Esophagus squamous epithelium (tissue), 5 donors: ENCODE measurements at places on chromosomes 7 and 10.

DNA sequence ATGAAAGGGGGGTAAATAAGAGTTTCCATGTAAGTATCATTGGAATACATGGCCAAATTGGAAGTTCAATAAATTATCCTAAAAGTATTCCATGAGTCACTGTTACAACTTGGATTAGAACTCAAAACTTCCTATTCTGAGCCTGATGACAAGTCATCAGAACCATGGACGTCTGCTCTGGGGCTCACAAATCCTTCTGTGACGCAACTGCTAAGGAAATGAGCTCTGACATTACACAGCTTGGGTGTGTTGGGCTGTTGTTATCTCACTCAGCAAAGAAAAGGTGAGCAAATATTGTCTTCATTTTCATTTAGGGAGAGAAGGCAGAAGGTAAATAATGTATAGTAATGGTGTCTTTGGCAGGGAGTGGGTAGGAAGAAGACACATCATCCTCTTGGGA, 214.8 kb upstream of the ADO start:
- DNase-seq: no peak

DNA sequence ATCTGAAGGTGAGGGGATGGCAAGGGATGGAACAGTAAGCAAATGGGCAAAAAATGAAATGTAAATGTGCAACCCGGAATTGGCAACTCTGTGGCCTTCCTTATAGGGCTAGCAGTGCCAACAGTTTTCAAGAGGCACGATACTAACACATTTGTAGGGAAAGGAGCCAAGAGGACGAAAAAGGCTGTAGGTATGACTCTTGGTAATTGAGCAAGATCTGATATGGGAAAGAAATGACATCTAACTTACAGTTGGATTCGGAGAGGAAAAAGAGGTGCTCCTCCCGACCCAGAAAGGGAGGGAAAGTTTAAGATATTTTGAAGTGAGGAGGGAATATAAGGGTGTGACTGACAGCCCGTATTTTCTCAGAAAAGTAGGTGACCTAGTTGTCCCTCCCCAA, 2.1 kb upstream of the CREM start:
- no peak for DNase-seq

- no peak for DNase-seq
These were observed 52.5 kb downstream of the PTPRN2 start for GRCh38 chr7:158535079-158535478.

DNA sequence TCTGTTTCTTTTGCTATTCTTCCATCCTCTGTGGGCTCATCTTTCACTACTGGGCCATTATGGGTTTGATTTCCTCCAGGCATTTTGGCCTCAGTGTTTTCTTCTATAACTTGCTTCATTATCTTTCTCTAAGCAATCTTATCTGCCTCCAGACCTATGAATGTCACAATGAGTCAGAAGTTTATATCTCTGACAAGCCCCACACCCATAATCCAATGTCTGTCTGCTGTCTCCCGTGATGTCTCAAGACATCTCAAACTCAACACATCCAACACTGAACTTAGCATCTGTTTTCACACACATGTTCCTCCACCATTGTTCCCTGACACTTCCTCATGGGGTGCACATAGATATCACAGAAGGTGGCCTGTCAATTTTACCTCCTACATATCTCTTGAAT, 46.7 kb upstream of the RHOBTB1 start:
- DNase-seq: no peak

- DNase-seq: no peak
These were observed 1.4 kb upstream of the ASIC3 start for GRCh38 chr7:151046603-151047573.

DNA sequence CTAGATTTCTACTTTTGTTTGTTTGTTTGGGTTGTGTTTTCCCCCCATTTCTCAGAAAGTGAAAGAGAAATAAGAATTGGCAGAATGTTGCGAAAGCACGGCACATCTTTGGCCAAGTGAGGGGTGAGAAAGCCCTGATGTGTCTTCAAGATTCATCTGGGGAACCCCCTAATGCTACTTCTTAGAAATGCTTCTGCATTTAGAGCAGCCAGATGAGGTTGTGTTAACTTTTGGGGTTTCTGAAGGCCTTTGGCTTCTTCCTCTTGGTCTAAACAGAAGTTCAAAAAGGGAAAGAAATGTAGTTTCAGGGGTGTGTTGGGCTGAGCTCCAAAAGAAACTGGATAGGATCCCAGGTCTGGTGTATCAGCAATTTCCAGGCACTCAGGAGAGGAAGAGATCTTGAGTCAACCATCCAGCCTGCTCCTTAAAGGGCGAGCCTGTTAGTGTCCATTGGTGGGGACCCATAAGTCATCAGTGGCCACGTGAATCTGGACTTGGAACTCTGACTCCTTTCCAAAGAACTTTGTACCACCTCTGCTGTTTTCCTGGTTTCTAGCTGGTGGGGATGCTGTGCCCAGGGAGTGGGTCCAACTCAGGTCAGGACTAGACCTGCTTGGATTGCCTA, 6.5 kb downstream of the DUSP5 start:
- DNase-seq: no peak

DNA sequence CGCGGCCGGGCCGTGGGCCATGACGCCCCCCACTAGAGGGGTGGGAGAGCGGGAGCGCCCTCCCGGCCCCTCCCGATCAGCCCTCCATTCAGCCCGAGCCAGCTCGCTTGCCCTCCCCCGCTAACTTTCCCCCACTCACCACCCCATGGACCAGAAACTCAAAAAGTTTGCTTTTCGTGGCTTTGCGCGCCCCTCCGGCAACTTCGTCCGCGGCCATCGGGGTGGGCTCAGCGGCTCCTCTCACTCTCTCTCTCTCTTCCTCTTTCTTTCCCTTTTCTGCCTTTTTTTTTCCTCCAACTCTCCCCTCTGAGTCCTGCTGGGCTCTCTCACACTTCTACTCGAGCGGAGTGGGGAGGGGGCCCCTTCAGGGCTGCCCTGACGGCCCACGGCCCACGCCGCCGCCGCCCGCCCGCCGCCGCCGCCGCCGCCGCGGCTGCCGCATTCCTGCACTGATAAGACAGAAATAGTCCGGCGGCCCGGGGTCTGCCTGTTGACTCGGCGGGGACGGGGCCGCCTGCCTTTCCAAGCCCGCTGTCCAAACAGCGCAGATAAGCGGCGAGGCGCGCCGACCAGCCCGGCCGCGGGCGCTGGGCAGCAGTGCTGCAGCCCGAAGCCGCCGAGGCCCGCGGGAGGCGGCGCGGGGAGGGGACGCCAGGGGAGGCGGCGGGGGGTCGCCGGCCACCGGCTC, at the start of gene SMARCD3:
TSS of gene SMARCD3 (minus strand) at position 349 of the 688 bp plus-strand sequence. CDS start at position 217, 132 bp downstream.
- no peak for DNase-seq

GRCh38 chr10:69375307-69376151, 41.2 kb downstream of the TACR2 start:
- no peak for DNase-seq

DNA sequence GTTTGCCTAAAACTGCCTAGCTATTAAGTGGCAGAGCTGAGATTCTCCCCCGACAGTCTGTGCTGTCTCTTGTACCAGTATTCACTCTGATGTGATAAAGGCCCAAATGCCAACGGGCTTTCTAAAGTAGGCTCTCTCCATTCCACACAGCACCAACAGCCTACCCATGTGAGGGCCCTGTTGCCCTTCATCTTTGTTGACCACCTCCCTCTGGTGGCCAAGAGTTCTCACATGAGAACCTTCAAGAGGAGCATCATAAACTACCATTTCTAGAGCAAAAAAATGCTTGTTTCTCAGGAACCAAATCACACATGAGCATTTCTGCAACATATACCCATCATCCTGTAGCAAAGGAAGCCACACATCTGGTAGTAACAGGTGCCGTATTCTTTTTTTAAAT, 185.8 kb downstream of the GRM8 start:
- DNase-seq: no peak

- DNase-seq: no peak
These were observed 23.5 kb upstream of the GPR141 start for GRCh38 chr7:37659971-37660565.

DNA sequence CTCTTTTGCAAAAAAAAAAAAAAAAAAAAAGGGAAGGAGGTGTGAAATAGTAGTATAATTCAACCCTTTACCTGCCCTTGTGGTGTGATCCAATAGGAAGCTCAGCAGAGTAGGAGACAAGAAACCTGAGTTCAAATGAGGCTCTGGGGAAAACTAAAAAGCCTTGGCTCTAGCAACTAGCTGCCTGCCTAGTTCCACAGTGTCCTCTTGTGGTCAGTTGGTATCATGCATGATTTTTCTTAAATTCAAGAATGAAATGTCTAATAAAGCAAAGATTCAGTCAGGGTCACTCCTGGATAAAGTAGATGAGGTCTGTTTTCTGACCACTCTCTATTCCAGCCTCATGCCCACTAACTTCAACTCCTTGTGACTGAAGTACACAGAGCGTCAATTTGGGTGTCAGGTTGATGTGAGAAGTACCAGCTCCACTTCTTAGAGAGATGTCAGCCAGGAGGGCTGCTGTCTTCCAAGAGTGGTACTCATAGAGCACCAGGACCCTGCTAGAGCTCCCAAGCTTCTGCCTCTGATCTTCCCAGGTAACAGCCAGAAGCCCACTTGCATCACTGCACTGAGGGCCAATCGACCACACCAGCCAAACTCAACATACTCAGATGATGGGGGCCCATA, 10.5 kb downstream of the LSM5 start:
- DNase-seq: no peak

DNA sequence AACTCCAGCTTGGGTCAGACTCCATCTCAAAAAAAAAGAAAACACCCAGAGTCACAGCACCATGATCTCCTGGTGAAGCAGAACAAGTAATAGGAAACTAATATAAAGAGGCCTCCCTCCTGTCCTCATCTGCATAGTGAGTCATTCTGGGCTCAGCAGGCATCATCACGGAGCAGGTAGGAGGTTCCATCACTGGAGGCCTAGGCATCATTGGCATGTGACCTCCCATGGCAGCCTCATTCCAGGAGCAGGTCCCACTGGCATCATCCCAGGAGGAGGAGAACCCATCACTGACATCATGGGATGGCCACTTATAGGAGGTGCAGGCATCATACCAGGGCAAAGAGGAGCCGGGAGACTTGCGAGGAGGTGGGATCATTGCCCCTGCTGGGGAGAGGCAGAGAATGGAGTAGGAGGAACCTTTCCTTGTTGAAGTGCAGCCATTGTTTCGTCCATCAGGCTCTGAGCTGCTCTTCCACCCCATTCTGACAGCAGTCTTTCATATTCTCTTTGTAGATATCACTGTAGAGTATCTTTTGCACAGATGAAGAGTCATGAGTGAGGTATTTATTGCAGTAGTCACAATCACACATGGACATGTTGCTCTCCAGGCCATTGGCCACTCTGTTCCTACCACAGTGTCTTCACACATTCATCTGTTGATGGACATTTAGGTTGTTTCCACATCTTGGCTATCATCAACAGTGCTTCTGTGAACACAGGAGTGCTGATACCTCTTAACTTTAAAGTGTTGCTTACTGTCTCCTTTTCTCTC, 73.8 kb downstream of the OSBPL3 start:
- no peak for DNase-seq

GRCh38 chr7:47102331-47102841, 479.5 kb downstream of the TNS3 start:
- no peak for DNase-seq

- no peak for DNase-seq
These were observed 49.4 kb upstream of the MSRB2 start for GRCh38 chr10:23046027-23046426.

GRCh38 chr7:105413887-105414437, 25.2 kb upstream of the SRPK2 start:
- DNase-seq: no peak

DNA sequence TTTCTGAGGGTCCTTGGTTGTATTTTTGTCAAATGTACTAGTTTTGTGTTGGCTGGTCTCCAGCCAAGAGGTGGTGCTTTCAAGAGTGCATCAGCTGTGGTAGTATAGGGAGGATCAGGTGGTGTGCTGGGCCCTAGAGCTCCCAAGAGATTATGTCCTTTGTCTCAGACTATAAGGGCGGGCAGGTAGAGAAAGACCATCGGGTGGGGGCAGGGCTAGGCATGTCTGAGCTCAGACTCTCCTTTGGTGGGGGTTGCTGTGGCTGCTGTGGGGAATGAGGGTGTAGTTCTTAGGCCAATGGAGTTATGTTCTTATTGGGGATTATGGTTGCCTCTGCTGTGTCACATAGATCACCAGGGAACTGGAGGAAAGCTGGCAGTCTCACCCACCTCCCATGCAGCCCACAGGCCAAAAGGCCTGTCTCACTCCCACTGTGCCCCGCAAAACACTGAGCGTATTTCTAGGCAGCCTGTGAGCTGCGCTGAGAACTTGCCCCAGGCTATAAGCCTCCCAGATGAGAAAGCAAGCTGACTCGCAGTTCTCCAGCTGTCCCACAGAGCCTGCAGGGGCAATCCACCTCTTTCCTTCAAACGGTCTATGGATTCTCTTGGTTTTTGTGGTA, 1066.7 kb downstream of the GRM8 start:
- no peak for DNase-seq

DNA sequence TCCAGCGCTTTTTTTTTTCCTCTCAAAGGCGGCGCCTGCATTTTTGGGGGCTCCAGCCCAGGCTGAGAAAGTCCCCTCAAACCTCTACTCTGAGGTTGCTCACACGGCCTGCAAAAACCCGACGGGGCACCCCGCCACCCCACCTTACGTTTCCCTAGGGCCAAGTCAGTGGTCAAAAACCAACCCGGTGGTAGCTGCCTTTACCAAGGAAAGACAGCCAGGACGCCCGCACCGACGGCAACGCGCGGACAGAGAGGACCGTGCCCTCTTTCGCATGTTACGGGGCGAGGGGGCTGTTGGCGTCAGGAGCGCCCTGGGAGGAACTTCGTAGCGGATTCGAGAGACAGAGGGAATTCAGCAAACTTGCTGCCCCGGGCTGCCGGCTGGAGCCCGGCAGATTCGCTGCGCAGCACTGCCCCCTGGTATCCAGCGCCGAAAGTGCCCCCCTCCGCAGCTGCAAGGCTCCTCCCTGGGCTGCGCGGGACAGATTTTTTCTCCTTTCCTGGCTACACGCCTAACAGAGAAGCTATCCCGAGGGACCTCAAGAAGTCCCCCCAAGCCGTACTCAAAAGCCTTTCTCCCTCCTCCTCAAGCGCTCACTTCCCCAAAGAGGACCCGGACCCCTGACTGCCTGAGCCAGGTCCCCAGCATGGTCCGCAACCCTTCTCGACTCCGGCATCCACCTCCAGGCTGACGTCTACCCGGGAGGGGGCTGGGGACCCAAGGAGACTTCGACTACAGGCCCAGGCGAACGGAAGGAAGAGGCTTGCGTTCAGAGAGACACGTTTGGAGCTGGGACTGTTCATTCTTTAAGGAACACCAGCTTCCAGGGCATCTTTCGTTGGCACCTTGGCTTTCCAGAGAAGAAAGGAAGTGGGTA, 27.7 kb upstream of the VAX1 start:
- DNase-seq: no peak

DNA sequence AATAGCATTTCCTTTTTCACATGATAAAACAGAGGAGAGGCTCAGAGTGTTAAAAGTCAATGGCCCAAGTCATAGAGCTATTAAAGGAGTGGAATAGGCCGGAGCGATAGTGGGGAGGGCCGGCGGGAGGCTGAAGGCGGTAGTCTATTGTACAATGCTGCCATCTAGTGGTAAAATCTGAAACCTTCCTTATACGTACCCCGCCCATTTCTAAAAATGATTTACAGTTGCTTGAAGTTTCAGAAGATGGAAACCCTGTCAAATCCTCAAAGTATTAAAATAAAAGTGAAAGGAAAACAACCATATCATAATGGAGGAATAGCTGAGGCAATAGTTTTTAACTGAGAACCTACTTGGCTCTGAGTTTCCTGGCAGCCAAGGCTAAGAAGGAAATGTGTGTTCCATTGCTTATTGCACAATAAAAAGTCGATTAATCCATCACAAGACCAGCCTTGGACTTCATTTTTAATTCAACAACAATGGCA, 209.1 kb downstream of the CCSER2 start:
- DNase-seq: no peak

GRCh38 chr10:64952042-64952441, 1430.8 kb downstream of the REEP3 start:
- DNase-seq: no peak
